ENCODE measurements at places on chromosomes 3 and 15. TPM values are rescaled to one million over a fixed set of nuclear protein-coding genes. Genes with fewer than 3 reads are reported as not detected.

The ZBTB20 gene
- 8.0 TPM for total RNA-seq

The CISH gene
- total RNA-seq, result 5.3 TPM

The DUOXA2 gene
- total RNA-seq, result not detected

The ZNF80 gene
- not detected for total RNA-seq

The OSTN gene
- total RNA-seq, result not detected

The OXTR gene
- 5.7 TPM for total RNA-seq

The C3orf70 gene
- total RNA-seq, result 0.49 TPM

The DPH3 gene
- total RNA-seq, result 12.4 TPM

The ZNF662 gene
- total RNA-seq, result 1.8 TPM

The NOX5 gene
- total RNA-seq, result 0.16 TPM

The CHRD gene
- under 0.01 TPM for total RNA-seq

The BFSP2 gene
- not detected for total RNA-seq

The ZNF619 gene
- total RNA-seq, result 3.6 TPM

The VPS8 gene
- 14.7 TPM for total RNA-seq

The TRAT1 gene
- total RNA-seq, result not detected

The PPP2R3A gene
- 10.4 TPM for total RNA-seq

The CKMT1A gene
- not detected for total RNA-seq

The ASB14 gene
- not detected for total RNA-seq
